Stimulated activated CD4-positive, alpha-beta T cell treated with anti-CD3 and anti-CD28 coated beads, Interleukin-1b, Interleukin-23, amount 100 ng/mL, for 1 hour (primary cell): ENCODE measurements at places on chromosomes 3 and 15.

DNA sequence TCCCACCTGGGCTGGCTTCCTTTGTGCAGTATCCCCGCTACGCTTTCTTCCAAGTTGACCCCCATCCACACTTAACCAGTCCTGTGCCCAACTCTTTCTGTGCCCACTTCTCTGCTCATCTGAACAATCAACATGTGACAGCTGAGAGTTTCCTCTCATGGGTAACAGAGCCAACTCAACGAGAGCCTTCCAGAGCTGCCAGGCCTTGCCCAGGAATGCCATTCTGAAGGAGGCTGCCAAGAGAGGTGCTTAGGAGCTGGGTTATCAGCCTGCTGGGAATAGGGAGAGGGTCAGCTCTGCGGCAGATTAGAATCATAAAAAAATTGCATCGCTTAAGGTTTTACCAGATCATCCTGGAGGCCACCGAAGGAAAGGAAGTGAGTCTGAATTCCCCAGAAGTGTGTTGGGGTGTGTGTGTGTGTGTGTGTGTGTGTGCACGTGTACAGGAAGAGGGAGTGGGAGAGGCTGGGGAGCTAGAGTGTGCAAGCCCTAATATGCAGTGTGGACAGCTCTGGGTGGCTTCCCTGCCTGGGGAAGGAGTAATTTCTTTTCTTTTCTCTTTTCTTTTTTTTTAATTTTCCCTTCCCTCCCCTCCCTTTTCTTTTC is 66.7 kb downstream of the ITGA11 start:
- no peak for DNase-seq

DNA sequence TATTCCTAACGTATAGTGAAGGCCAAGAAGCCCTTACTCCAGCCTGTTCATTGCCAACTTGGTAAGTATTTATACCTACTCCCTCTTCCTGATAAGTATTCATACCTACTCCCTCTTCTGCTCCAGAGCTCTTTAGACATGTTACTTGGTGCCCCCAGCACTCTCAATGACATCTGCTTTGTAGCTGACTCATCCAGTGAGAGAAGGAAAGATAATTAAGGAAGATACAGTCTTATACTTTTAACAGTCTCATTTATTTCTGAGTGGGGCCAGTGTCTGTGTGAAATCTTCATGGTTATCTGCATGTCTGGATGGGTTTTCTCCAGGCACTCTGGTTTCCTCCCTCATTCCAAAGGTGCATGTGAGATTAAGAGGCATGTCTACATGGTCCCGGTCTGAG is 698.7 kb downstream of the FHIT start:
- no peak for DNase-seq

DNA sequence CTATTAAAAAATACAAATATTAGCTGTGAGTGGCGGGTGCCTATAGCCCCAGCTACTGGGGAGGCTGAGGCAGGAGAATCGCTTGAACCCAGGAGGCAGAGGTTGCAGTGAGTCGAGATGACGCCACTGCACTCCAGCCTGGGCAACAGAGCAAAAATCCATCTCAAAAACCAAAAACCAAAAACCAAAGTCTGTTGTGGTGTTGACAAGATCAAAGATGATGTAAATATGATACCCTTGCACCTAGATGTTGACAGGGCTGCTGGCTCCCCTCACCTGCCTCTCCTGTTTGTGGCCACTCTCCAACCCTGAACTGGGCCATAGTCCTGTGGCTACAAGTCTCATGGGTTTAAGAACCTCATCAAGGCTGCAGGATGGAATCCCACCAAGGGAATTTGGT is 16.2 kb downstream of the DAPK2 start:
- DNase-seq = no peak

- DNase-seq = no peak
Observed at GRCh38 chr15:69542028-69542427, 89.4 kb downstream of the RPLP1 start.

GRCh38 chr3:31067004-31067403 is 172.5 kb upstream of the GADL1 start:
- DNase-seq = no peak

DNA sequence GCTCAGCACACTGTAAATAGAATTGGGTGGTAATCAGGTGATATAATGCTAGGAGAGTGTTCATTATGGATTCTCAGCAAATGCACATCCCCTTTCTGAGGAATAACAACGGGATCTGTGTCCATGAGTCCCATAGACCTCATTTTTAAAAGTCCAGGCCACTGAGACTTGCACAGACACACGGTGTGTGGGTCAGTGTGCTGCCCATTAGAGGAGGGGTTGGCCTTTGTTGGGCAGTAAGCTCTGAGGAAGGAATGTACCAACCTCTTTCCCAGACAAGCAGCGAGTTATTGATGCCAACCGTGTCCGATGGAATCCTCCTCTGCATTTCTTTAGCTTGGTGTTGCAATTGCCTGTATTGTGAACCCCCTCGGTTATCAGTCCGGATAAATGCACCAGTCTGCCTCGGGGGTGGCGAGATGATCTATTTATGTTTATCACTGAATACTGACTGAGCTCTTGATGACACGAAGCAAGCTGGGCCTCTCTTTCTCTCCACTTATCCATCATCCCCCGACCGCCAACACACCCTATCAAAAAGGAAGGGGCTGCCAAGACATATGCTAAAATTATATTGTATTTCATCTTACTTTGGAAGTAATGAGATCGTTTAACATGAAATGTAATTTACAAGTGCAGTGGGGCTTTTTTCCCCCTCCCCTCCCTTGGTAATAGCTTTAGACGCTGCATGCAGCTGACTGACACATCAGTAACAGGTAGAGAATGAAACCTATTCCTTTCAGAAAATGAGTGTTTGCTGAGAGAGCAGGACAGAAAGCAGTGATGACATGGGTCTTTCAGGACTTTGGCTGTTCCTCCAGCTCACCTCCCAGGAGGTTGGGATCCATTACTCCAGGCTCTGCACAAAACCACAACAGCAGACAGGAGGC is 126.6 kb upstream of the ST8SIA2 start:
- no peak for DNase-seq

GRCh38 chr3:107855710-107856109 is 235.1 kb downstream of the CD47 start:
- no peak for DNase-seq

DNA sequence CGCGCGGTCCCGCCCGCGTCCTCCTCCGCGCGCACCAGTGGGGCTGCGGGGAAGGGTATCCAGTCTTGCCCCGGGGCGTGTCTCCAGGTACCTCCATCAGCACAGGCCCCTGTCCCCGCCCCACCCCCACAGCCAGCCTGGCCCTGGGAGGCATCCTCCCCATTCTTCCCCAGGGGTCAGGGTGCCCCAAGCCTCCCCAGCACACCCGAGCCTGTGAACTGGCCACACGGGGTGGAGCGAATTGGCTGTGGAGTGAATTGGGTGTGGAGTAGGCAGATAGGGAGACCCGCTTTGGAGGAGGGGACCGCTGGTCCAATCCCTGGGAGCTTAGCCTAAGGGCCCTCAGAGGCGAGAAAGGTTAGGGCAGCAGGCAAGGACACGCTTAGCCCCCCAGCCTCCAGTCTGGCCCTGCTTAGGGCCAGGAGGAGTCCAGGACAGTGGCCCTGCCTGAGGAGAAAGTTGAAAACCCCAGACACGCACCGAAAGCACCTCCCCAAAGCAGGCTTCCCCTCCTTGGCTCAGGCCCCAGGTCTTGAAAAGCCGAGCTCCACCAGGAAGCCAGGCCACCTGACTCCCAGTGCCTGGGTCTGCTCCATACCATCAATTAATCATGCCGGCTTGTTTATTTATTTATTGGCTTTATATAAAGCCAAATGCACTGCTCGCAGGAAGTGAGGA is 107.7 kb upstream of the SLC6A11 start:
- DNase-seq = no peak

DNA sequence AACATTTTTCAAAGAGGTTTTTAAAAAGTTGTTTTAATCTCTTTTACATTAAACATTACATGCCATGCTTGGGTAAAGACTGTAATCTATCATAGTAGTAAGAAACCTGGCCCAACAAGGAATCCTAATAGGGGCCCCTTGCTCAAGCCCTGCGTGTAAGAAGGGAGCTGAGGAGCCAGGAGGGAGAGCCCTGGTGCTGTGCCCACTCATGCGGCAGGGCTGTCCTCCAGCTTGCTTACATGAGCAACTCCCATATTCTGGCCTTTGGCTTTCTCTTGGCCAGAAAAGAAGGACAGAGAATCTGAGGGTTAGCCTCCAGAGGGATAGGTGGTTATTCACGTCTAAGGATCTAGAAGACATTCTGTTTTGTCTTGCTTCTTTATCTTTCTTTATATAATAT is 49.8 kb downstream of the KBTBD12 start:
- no peak for DNase-seq

DNA sequence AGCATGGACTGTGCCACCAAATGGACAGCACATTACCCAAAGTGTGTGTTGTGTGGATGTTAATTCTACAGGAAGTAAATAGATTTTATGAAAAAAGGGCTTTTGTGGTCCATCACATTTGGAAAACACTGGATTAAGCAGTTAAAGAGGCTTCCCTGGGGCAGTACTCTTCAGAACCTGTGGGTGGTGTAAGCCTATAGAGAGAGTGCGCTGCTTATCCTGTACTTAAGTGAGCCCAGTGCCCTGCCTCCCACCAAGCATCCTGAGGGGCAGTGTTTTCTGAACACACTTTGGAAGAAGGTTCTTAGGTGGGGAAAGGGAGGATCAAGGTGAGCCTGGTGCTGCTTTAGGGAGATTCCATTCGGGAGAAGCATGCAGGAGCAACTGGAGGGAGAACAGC is 10.9 kb downstream of the TTLL3 start:
- no peak for DNase-seq

- no peak for DNase-seq
Observed at GRCh38 chr15:53586799-53587198, 172.7 kb downstream of the WDR72 start.

GRCh38 chr15:83449937-83450506 is 2.9 kb downstream of the SH3GL3 start:
- no peak for DNase-seq

DNA sequence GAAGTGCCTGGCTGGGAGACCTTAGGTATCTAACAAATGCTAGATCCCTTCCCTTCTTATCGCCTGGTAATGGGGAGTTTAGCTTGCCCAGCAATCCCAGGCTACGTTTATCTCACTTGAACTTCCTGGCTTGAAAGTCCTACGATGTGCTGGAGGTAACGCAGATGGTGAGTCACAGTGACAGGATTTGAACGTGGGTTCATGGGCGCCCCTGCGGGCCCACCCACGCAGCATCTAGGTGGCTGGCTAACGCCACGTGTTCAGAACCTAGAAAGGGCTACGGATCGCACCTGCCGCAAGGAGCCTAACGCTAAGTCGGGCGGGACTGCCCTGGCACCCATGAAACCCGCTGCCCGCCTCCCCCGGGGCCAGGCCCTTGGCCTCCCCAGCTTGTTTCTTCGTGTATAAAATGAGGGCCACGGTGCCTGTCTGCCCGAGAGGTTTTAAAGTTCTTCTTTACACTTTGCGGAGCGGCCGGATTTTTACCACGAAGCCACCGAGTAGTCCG is 600 bp upstream of the USP3 start:
- peak; percentile 75 for DNase-seq

DNA sequence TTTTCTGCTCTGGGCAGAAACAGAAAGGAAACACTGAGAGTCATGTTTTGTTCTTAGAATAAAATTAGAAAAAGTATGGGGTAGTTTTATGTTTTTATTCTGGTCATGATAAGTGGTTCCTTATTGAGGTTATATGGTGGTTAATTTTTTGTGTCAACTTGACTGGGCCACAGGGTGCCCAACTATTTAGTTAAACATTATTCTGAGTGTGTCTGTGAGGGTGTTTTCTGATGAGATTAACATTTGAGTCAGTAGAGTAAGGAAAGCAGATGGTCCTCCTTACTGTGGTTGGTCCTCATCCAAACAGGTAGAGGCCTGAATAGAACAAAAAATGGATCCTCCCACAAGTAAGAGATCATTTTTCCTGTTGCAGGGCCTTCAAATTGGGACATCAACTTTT is 98.9 kb downstream of the C3orf38 start:
- DNase-seq = no peak

- no peak for DNase-seq
Observed at GRCh38 chr15:44537735-44538240, 841 bp downstream of the EIF3J start.

DNA sequence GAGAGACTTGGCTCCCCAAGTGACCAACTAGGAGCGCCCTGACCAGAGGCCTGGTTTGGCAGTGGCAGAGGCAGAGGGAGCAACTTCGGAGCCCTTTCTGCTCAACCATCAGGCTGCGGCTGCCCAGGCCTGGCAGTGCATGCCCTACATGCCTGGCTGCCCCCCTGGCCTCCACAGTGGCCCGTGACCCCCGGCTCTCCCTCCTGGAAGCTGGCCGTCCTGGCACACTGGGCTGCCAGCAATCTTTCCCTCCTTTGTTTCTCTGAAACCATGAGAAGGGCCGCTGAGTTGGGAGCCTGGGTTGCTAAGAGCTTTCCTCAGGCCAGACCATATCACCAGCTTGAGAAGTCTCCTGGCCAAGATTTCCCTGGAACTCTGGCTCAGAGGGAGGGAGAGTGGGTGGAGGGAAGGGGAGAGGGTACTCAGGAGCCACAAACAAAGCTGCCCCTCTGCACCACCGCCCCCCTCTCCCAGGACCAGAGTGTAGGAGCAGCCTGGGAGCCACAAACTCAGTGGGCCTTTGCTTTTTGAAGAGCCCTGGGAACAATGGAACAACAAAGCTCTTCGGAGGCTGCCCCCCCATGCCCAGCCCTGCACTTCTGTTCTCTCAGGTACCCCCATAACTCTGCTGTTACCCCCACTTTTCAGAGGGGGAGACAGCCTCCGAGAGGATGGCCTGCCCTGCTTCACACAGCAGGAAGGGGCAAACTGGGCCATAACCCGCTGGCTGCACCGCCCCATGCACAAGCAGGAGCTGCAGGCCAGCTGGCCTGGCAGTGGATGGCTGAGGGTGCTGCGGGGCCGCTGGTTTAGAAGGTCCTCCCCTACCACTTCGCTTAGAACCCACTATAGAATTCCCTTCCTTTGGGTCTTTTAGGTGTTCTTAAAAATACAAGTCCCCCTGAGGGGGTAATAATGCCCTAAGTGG is 11.3 kb downstream of the CORO2B start:
- no peak for DNase-seq

DNA sequence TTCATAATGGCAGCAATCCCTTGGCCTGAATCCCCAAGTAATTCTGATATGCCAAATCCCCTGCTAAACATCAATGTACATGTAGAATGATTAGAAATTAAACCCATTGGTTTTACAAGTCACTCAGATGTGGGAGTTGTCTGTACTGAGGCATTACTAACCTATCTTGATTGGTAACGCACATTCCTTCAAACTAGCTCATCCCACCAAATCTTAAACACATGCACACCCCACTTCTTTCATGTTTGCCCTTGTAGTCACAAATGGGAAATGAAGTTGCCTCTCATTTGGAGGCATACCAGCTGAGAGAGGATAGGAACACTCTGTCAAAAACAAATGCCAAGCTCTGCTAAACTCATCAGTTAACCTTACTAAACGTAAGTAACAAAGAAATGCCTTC is 29.1 kb upstream of the MAN2C1 start:
- DNase-seq = no peak

DNA sequence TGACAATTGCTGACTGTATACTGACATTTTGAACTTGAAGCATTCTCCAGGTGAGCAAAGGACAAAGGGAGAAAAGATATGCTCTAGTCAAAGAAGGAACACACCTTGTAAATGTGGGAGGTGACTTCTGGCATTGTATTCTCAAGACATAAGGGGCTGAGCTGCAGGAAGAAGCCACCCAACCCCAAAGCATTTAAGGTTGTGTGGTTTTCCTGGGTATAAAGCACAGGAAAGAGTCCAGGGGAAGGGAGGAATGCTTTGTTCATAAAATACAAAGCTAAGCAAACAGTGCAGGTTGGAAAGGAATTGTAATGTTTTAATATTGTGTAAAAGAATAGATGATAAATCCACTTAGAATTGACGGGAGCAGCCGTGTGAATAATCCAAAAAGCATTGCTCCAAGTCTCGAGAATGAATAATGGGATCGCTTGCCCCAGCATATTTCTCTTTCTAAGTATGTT is 102.4 kb upstream of the LRIG1 start:
- DNase-seq = no peak
